ENCODE measurements at places on chromosomes 12 and 14. TPM values are rescaled to one million over a fixed set of nuclear protein-coding genes. Genes with fewer than 3 reads are reported as not detected.

The CD69 gene
- polyA plus RNA-seq = 8.0 TPM

The MYH6 gene
- polyA plus RNA-seq = 0.84 TPM

The GPR68 gene
- polyA plus RNA-seq = 2.4 TPM

The LHX5 gene
- polyA plus RNA-seq = not detected

DNA sequence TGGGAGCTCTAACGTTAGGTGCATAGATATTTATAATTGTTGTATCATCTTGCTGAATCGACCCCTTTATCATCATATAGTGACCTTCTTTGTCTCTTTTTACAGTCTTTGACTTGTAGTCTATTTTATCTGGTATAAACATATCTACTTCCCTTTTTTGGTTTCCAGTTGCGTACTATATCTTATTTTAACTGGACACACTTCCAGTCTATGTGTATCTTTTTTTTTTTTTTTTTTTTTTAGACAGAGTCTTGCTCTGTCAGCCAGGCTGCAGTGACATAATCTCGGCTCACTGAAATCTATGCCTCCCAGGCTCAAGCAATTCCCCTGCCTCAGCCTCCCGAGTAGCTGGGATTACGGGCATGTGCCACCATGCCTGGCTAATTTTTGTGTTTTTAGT lies 41.9 kb upstream of the ZFP36L1 start:
- no peak for DNase-seq

DNA sequence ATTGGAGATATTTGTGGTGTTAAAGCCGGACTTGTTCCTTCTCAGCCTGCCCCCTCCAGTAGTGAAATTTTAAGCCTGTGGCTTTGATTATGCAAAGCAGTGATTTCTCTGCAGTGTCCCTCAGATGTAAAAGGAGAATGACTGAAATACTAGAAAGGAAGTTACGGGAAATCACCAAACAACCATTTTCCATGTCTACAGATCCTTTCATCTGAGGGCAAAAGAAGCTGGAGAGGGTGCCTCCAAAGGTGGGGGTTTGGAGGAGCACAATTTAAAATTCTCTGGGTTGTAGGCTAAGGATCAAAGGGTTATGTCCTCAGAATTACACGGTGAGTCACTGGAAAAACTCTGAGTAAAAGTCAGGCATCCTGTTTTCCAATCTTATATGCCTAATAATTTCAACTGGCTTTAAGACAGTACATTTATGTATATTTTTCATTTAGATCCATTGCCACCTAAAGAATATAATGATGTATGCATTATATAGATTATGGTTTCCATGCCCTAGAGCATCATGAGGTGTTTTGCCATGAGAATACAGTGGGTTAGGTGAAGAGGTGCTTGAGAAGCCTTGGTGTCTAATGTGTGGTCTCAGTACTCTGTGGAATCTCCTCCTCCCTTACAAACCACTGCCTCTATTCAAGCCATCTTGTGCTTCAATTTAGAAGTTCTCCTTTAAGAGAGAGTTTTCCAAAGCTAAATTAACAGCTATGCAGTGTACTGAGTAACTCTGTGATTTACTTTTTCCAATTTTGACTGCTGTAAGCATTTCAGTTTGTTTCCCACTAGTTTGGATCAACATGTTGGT lies 362.1 kb downstream of the RAD51B start:
- DNase-seq = peak; percentile 48

DNA sequence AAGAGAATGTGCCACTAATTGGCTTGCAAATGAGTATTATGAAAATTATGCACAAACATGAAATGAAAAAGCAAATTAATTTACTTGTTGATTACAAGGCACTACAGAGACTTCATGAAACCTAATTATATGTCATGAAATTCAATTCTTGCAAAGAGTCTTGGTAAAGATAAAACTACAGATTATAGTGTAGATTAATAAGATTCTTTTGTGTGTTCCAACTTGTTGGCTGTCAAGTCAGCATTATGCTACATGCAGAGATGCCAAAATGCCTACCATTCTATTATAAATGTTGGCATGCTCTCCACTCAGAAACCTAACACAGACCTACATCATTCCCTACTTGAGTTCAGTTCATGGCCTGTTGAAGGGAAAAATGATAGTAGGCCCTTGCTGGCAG lies 97.2 kb upstream of the KITLG start:
- no peak for DNase-seq

- DNase-seq = peak; percentile 4
These were observed 43.6 kb upstream of the ANO2 start for GRCh38 chr12:5988659-5989116.

DNA sequence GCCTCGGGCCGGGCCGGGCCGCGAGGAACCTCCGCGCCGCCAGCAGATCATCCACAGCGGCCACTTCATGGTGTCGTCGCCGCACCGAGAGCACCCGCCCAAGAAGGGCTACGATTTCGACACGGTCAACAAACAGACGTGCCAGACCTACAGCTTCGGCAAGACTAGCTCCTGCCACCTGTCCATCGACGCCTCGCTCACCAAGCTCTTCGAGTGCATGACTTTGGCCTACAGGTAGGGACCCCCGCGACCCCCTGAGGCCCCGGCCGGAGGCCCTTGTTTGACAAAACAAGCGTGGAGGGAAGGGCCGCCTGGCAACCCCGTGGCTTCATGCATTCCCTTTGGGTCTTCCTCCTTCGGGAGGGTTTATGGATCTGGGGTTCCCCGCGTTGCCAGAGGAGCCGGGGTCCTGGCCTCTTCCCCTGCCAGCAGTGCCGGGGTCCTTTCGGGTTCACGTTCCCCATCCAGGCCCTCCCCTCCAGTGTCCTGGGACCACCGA lies 526 bp downstream of the MLXIP start:
- no peak for DNase-seq

- no peak for DNase-seq
These were observed 41.7 kb downstream of the NPAS3 start for GRCh38 chr14:32980178-32980901.

DNA sequence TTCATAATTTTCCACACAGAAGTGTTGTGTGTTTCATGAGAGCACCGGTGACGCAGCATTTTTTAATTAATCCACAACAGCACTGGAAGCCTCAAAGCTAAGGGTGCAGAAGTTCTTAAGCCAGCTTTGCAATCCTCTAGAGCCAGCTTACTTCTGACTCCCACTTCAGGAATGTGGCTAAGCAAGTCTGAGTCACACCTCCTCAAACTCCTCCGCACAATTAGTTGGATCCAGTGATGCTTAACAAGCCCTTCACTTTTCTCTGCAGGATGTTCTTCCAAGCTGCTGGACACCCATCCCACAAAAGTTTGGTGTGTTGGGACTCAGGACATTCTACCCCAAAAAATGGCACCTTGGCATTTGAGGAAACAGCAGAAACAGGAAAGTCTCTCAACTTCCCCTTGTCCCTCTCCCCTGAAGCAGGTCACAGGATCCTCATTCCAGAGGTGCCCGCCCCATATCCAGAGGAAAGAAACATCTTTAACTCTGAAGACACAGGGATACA lies 210.0 kb downstream of the PPM1H start:
- DNase-seq = no peak

DNA sequence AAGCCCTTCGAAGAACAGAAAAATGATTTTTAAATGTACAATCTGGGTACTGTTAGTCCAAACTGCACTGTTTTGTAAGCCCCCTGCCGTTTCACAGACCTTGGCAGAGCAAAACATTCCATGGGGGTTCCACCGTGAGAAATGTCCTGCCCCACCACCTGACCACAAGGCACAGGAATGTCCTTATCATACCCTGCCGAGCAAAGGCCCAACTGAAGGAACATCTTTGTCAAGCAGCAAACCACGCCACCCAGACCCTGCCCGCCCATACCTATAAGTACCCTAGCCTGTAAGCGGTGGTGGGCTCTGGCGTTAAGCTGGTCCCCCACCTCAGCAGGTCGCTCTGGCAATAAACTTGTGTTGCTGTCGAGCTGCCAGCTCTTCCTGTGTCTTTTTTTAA lies 181.6 kb upstream of the PZP start:
- DNase-seq = no peak

- DNase-seq = no peak
These were observed 14.1 kb downstream of the CMKLR1 start for GRCh38 chr12:108325018-108325358.

DNA sequence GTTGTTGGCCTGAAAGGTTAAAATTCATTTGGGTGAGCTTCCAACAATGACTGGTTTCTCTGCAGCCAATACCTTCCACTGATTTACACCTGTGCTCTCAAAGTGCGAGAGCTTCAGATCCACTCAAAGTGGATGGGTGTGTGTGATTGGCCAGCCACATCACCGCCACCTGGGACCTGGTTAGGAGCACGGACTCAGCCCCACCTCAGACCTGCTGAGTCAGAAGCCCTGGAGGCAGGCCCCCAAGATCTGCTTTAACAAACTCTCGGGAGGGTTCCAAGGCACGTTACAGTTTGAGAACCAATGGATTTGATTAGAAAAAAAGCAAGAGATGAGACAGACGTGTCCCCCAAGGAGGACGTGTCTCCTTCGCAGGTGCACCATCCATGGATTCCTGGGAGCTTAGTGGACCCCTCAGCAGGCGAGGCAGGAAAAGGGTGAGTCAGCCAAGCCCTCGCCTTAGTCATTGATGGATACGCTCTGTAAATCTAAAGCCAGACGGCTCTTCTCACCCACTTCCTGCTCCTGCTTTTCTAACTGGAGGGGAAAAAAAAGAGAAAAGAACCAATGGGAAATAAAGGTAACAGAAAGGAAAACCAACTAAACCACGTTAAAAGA lies 24.5 kb downstream of the FZD10 start:
- DNase-seq = no peak

GRCh38 chr14:89123851-89124250 lies 293.2 kb downstream of the FOXN3 start:
- no peak for DNase-seq
